ENCODE measurements at places on chromosomes 1 and 21.
A peak's percentile ranks its signal among the peaks of the same experiment; 100 is the strongest.

GRCh38 chr1:29657816-29658215 is 421.5 kb downstream of the PTPRU start:
- no peak for DNase-seq

GRCh38 chr1:177487481-177487880 is 316.7 kb downstream of the BRINP2 start:
- no peak for DNase-seq

GRCh38 chr1:53804181-53804580 is 33.9 kb downstream of the NDC1 start:
- no peak for DNase-seq

DNA sequence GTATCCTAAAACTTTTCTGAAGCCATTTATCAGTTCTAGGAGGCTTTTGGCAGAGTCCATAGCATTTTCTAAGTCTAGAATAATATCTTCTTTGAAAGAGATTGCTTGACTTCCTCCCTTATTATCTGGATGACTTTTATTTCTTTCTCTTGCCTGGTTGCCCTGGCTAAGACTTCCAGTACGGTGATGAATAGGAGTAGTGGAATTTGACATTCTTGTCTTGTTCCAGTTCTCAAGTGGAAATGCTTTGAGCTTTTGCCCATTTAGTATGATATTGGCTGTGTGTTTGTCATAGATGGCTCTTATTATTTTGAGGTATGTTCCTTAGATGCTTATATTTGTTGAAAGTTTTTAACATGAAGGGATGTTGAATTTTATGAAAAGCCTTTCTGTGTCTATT is 1647.9 kb downstream of the PLA2G4A start:
- no peak for DNase-seq

- no peak for DNase-seq
These were observed 79.5 kb downstream of the EVI5 start for GRCh38 chr1:92705446-92705845.

DNA sequence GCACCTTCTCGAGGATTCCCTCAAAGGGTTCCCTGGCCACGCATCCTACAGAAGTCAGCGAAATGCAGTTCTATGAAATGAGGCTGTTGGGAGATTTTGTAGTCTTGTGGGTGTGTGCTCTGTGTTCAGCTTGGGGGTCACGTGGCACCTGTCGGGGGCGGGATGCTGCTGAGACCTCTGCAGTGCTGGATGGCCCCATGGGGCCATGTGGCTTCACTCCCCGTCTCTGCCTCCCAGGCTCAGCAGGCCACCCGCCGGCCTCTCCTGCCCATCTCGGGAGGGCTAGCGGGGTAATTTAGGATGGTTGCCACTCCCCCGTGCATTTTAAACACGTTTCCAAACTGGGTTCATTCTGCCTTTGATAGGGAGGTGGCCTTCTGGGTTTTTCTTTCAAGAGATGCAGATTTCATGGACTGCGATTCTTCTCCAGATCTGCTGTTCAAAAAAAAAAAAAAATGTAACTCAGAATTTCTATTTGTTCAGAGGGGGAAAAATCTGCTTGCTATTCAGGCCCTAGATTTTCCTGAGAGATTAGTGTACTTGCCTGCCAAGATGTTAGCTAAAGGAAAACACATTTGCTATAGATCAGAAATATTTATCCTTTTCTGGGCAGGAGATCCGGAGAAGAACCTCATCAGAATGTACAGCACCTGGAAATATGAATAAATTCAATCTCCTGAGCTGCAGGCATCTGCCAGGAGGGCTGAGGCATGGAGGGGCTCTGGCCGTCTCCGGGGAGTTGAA is 277.2 kb upstream of the VAMP3 start:
- no peak for DNase-seq

DNA sequence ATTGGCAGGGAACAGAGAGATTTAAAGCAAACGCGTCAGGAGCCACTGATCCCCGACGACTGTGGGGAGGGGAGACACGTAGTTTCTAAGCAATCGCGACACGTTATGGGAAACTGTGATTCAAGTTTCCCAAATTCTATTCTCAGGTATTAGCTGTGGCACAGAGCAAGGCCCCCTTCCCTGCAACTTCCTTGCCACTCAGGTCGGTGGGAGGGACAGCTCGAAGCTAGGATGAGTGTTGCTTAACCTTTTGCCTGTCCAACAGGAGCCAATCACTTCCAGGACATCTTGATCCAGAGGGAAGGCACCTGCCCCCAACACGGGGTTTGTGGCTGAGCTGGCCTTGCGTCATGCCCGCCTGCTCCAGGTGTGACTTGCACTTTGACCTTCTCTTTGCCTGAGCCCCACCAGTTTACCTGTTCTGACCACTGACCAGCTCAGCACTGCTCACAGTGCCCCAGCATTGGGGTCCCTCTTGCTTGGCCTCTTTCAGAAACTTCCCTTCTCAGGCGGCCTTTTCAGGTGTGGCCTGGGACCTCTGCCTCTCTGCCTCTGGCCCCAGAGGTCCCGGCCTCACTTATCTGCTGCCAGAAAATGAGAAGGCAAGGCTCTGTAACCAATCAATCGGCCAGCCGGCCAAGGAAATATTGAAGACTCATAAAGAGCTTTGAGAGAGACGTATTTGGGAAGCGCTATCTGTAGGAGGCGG is 24.6 kb downstream of the TEX35 start:
- DNase-seq: no peak

DNA sequence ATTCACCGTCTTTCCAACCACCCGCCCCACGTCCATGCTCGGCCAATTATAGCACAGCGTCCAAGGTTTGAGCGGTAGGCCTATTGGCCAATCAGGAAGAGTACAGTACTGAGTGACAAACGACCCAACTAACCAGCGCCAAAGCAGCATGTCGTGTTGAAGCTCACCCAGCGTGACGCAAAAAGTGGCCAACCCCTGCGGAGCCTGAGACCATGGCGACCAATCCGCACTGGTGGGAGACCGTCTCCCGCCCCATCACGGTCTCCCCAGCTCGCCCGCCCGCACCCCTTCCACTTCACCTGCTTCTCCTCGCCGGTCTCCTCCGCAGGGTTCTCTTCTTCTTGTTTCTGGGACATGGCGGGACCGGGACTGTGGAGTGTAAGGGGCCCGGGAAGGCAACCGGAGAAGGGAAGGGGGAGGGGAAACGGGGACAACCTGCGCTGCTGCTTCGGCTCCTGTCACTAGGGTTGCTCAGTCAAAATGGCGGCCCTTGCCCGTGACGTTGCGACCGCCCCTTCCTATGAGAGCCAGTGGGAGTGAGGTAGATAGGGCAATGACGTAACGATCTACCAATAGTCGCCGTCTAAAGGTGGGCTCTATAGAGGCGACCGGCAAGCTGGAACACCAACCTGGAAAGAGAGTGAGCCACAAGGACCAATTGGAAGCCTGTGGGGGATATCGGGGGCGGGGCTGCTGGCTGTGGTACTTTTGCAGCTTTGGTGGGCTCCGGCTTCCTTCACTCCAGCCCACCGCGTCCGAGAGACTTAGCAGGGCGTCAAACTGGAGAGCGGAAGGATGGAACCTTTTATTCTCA is at the start of gene ENSA:
TSS of gene ENSA (minus strand) at position 498 of the 814 bp plus-strand sequence. CDS start at position 356, 142 bp downstream.
- DNase-seq: peak; percentile 99

- DNase-seq: no peak
These were observed 168.2 kb downstream of the CLIC6 start for GRCh38 chr21:34836933-34837505.

- DNase-seq: no peak
These were observed 204.8 kb downstream of the SETD4 start for GRCh38 chr21:35855484-35855883.

DNA sequence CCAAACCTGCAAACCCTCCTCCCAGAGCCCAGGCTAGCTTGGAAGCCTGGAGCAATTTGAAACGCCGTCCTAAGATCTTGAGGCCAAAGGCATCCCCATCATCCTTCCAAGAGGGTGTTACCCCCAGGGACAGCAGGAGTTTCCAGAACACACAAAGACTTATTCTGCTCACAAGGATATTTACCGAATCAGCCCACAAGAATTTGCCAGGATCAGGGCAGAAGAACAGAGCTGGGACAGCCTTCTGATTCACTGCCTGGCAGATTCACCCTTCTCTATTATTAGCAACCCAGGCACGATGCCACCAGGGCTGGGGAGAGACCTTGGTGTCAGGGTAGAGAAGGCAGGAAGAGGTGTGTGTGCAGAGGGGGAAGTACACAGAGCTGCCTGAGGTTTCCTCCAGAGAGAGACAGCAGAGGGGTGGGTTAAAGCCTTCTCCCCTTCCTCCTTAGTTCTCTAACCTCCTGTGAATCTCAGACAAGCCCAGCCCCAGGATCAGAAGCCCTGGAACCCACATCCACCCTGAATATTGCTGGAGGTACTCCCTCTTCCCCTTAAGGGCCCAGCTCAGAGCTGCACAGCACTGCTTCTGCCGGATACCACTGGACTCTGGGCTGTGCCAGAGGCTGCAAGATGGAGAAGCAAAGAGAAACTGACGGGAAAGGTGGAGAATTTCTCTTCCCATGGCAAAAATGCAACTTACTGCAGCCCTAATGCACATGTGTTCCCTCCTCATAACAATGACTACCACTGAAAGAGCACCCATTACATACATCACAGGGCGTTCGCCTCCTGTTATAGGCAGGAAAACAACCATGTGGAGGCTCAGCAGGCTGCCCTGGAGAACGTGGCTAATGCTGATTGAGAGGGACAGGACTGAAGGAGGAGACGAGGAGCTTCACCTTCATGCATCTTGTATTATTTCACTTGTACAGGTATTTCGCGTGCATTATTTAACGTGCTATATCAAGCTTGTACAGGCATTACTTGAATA is 61.8 kb downstream of the ITPKB start:
- DNase-seq: peak; percentile 42

DNA sequence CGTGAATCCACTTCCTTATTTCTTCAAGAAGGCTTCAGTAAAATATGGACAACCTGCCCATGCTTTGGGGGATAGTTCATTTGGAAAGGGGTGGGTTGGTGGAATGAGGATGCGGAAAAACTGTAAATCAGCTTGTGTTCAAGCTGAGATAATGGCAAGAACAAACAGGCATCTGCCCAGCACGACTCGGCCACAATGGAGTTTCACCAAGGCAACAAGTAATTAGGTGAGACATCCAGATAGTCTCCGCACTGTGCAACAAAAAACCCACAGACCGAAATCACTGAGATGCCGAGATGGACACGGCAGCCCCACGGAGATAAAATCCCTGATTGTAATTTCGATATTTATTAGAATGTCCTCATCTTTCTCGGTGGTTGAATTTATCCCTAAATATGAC is 455.2 kb downstream of the AJAP1 start:
- no peak for DNase-seq

GRCh38 chr1:204503122-204503912 is 8.7 kb upstream of the PIK3C2B start:
- no peak for DNase-seq

- no peak for DNase-seq
These were observed 185.5 kb downstream of the ZC3H11B start for GRCh38 chr1:219427403-219427802.

GRCh38 chr21:43345746-43346409 is 81.1 kb downstream of the SIK1 start:
- DNase-seq: no peak

- DNase-seq: peak; percentile 55
These were observed 183.5 kb upstream of the DPYD start for GRCh38 chr1:98104289-98104688.

All from AG09319 (cell line).